Glutamatergic neuron (in vitro differentiated cells): ENCODE measurements at places on chromosomes 7 and 10.

GRCh38 chr7:44187636-44188416, 1.4 kb downstream of the GCK start:
- no peak for DNase-seq

- DNase-seq, result no peak
Measured at GRCh38 chr7:150373049-150373801, 4.6 kb downstream of the REPIN1 start.

- no peak for DNase-seq
Measured at GRCh38 chr7:47504551-47505311, 77.2 kb downstream of the TNS3 start.

DNA sequence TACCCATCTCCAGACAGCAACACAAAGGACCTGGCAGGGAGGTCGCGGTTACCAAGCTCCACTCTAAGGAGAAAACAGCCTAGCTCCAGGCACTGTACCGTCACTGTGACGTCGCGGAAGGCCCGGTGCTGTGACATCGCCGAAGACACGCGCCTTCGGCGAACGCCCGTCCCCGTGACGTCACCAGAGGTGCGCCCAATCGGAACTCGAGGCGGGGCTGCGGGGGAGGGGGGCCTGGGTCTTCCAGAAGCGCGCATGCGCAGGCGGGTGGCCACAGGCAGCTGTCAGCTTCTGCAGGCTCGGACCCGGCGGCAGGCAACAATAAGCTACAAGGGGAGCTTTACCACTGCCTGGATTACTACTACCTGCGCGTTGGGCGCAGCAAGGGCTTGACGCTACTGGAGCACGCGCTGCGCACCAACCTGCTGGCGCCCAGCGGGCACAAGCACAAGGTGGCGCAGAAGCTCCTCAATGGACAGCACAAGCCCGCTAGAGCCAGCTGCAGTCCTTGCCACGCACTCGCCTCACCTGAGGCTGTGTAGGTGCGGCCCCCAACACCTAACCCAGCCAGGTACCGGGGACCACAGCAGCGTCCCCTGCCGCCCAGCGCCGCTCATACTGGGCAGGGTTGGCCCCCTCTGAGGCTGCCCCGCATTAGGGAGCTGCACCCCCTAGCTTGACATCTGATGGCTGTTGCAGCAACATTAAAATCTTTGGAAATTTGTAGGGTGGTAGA, 208.4 kb downstream of the TPST1 start:
- peak; percentile 93 for DNase-seq

DNA sequence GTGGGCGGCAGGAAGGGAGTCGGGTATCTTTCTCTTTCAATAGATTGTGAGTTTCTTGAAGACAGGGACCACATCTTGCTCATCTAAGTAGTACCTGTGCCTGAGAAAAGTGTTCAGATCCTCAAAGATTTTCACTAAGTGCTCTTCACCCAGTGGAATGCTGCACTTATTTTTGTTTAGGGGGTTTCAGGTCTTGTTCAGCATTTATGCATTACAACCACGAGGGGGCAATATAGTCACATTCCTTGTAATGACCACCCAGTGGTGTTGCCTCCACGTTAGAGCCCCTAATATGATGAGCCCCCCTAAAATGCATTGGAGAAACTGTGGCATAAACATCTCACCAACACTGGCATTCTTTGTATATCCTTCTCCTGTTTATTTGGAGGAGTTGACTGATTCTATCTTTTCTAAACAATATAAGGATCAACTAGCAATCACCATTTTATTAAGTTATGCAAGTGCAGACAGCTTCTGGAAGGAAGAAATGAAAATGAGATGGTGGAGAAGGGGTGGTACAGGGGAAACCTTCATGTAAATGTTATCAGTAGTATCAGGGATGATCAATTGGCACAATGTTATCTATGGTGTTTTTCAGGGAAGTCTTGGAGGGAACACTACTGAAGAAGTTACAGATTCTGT, 3.1 kb upstream of the PAPSS2 start:
- DNase-seq, result no peak

DNA sequence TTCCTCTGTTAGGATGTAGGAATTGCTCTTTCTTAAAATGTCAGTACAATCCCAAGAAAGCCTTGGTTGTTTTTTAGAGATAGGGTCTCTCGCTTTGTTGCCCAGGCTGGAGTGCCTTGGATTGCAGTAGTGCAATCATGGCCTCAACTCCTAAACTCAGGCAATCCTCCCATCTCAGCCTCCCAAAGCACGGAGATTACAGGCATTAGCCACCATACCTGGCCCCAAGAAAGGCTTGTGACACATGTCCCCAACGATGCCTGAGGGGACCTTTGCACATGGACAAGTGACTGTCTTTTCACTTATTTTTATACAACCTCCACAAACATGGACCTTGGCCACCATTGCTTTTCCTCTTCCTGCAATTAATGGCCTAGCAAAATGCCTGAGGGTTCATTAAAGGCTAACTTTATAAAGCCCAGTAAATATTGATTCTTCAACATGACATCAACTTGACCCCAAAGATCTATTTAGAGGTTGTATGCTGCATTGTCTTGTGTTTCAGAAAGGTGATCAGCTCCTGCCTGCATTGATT, 10.0 kb upstream of the SPOCK2 start:
- DNase-seq, result no peak

DNA sequence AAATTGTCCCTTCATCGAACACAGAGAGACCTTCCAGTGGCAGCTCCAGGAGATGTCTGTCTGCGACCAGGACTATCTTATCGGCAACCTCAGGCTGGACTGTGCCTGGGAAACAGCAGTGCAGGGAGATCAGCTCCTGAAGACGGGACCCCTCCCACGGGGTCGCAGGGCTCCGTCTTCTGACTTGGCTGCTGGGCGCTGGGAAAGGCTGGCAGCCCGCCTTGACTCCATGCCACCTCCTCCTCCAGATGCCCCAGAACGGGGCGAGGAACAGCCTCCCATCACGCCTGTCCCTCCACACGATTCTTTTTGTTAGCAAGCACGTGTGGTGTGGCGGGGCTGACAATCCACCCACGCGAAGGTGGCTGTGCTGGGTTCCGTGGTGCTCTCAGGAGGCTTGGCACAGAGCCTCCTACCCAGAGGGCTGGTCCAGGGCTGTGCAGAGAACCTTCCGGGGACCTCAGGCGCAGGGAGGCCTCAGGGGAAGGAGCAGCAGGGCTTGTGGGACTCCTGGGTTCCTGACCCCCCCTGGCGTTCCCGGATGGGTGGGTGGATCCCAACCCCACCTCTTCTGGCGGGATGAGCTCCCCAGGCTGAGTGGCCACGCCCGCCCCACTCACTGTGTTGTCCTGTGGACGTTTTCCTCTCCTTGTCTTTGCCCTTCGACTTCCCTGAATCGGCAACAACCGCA, 47.6 kb upstream of the NKX6-2 start:
- no peak for DNase-seq

DNA sequence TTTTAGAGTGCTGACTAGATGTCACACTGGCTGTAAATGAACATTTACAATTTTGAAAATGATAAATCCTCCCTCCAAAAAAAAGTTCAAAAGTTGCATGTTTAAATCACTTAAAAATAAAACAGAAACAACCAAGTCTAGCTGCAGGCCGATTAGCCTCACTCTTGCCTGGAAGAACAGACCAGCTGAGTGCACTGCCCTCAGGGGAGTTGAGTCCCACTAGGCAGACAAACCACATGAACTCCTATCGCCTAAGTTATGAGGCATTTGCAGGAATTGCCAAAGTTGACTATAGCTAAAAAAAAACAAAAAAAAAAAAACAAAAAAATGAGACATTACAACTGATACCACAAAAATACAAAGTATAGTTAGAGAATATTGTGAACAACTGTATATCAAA, 510.0 kb downstream of the ANKRD7 start:
- peak; percentile 47 for DNase-seq

- no peak for DNase-seq
Measured at GRCh38 chr10:70035531-70035930, 17.1 kb upstream of the MACROH2A2 start.

- no peak for DNase-seq
Measured at GRCh38 chr10:87541114-87541513, 36.4 kb downstream of the MINPP1 start.

- no peak for DNase-seq
Measured at GRCh38 chr7:40986351-40986873, 716.5 kb downstream of the INHBA start.

DNA sequence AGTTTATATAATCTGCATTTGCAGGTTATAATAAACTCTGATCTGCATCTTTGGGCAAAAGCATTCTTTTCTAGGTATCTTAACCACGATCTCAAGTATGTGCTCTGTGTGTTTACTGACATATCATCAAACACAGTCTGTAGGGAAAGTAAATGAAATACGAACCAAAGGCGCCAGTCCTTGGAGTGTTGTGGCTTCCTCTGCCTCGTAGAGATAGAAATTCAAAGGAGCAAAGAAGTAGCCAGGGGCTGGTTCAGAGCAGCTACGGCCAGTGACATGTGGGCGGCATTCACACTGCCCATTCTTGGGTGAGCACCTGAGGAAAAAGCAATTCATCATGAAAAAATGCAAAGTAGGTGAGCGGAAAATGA, 38.7 kb downstream of the LAMB4 start:
- DNase-seq, result no peak

- no peak for DNase-seq
Measured at GRCh38 chr10:30943451-30943850, 88.2 kb downstream of the ZNF438 start.

DNA sequence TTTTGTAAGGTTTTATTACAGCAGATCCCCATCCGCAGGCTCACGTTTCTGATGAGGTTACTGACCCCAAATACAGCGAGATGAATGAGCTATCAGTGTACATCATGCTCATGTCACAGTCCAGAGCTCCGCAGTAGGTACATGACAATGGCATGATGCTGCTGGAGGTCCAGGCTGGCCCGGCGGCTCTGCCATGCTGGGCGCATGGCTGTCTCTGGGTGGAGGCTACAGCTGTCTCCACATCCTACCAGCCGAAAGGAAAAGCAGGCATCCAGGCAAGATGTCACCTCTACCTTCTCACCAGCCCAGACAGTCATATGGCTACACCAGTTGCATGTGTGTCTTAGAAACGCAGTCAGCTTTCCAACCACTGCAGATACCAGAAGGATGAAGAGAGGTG, 90.9 kb upstream of the RNF32 start:
- DNase-seq, result no peak

DNA sequence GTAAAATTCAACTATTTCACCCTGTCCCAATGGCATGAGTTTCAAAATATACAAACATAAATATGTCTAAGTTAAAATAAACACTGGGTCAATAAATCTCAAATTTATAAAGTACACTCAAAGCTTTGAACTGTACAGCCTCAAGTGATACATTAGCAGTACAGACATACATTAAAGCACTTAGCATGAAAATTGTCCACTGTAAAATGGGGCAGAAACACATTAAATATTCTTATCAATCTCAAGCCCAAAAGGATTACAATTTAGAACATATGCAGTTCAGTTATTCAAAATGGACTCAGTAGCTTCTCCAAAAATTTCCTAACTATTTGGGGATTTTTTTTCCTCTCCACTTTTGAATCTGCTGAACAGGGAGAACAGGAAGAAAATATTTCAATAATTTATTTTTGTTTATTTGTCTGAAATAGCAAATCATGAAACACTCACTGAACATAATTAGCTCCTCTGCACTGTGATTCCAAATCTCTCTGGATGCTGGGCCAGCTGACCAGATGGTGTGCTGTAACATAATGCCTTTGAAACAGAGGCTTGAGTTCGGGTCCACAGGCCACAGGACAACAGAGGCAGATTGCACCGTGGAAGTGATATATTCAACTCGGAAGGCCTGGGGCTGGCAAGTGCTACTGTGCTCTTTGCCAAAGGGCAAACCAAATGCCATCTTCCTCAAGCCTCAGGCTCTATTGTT, 248.9 kb upstream of the LRRN3 start:
- DNase-seq, result peak; percentile 33

- DNase-seq, result no peak
Measured at GRCh38 chr10:49015700-49016099, 76.1 kb upstream of the LRRC18 start.

GRCh38 chr10:28171468-28172222, 131.2 kb downstream of the MPP7 start:
- DNase-seq, result no peak

DNA sequence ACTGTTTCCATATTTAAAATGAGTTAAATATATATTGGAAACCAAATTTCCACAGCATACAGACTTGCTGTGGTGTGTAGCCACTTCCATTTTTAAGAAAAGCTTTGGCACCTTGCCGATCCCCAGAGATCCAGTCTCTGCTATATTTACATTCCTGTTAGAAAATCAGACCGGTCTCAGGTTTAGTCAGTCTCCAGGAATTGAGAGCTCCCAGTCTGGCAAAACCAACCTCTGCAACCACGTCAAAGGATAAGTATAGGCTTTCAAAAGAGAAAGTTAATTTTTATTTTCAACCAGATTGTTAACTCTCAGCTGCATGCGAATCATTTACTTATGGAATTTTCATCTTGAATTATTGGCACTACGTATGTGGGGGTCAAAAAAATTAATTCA, 28.2 kb downstream of the PUS7 start:
- no peak for DNase-seq

GRCh38 chr10:109773288-109774120, 149.8 kb downstream of the XPNPEP1 start:
- no peak for DNase-seq

DNA sequence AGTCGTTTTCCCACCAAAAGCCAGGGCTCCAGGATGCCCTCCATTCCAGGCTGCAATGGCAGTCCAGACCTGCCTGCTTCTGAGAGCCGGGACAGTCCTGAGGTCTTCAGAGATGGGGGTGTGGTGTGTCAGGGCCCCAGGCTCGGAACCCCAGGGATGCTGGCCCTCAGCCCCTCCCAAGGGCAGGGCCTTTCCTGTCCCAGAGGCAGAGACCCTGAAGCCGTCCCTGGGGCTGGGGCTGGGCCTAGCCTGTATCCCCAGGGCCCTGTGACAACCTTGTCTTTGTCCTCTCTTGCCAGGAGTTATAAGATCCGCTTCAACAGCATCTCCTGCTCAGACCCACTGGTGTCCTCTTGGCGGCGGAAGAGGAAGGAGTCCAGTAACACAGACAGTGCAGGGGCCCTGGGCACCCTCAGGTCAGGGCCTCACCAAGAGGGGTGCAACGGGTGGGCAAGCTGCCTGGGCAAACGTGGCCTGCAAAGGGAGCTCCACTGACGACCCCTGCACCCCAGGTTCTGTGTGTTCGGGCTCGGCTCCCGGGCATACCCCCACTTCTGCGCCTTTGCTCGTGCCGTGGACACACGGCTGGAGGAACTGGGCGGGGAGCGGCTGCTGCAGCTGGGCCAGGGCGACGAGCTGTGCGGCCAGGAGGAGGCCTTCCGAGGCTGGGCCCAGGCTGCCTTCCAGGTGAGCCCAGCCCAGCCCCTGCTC, 15.9 kb downstream of the NOS3 start:
- no peak for DNase-seq

DNA sequence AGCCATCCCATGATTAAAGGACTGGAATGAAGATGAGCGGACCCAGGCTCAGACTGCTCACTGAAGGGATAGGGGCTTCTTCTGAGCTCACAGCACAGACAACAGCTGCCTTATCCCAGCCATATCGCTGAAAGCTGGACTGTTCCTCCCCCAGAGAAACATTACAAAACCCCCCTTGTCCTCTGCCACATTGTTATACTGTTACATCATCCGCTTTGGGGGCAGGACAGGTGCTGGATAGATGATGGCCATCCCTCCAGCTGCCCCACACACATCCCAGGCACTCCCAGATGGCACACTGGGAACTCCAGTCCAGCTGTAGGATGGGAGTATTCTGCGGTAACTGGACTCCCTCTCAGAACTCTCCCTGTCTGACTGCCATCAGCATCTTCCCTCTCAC, 58.7 kb upstream of the BTRC start:
- no peak for DNase-seq

- DNase-seq, result no peak
Measured at GRCh38 chr10:23457632-23458417, 18.9 kb downstream of the OTUD1 start.

- no peak for DNase-seq
Measured at GRCh38 chr10:92677708-92678107, 12.0 kb upstream of the HHEX start.

- no peak for DNase-seq
Measured at GRCh38 chr10:21130683-21131442, 233.8 kb upstream of the NEBL start.
